KG1 (cell line): ENCODE measurements at places on chromosomes 3 and 15.

DNA sequence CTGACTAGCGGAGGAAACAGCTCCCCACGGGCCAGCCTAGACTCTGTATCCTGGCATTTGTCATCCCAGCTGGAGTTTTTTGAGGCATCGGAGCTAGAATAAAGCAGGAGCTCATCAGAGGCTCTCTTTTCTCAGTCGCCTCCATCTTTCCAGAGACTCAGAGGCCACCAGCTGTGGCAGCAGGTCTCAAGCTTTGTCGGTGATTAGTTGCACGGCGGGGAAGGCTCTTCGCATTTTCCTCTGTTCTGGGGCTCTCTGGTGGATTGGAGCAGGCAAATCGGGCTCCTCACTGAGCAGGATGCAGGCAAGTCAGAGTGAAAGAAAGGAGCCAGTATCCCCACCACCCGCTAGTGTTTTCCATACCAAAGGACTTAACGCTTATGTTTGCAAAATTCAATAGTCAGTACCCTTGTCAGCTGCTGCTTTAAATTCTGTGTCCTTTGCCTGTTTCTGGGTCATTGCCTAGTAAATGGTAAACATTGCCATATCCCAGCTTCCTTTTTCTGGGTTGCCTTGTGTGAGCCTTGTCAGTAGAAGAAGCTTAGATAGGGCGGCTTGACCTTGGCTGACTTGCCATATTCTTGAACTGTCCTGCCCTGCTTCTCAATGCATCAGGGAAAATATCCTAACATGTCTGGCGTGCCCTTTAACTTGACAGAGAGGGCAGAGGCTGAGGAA lies 127.1 kb downstream of the PTPRG start:
- no peak for DNase-seq

GRCh38 chr3:146550743-146551510 lies 6.5 kb upstream of the PLSCR1 start:
- no peak for DNase-seq

- DNase-seq = no peak
Measured at GRCh38 chr3:94185753-94186152, 122.9 kb downstream of the NSUN3 start.

DNA sequence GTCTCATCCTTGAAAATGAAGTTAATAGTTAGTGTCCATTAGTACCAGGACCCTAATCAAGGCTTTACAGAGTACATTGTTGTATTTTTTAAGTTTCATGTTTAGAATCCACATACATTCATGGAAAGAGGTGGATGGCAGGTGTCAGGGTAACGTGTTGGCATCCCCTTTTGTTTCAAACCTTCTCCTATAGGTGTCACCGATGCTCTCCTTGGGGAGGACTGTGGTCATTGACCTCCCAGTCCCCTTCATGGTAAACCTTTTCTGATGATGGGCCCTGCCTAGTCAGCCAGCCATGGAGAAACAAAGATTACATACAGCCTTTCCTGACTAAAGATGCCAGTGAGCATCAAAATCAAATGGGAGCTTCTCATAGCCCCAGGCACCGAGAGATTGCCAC lies 574.8 kb downstream of the AGBL1 start:
- DNase-seq = no peak

DNA sequence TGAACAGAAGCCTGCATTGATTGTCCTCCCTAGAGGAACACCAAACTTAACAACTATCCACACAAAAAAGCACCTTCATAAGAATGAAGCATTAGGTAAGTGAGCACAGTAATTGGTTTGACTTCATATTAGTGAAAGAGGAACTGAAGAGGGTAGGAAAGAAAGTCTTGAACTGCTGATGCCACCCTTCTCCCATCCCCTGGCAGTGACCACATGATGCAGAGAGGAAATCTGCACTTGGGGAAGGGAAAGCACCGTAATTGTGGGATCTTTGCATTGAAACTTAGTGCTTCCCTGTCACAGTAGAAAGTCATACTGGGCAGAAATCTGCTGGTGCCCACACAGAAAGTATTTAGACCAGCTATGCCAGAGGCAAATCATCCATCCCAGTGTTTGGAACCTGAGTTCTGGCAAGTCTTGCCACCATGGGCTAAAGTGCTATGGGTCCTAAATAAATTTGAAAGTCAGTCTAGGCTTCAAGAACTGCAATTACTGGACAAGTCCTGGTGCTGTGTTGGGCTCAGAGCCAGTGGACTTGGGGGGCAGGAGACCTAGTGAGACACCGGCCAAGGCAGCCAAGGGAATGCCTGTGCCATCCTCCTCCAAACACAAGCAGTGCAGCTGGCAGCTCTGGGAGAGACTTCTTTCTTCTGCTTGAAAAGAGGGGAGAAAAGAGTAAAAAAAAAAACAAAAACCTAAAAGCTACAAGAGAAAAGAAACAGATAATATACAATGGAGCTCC lies 63.6 kb downstream of the SLC15A2 start:
- no peak for DNase-seq

- no peak for DNase-seq
Measured at GRCh38 chr15:77907824-77908751, 169.4 kb downstream of the TBC1D2B start.

- DNase-seq = no peak
Measured at GRCh38 chr3:52245322-52246263, at the start of gene PPM1M. Gene PPM1M, plus strand, starts transcription at chr3:52245759. Its CDS starts 66 bp downstream, at chr3:52245825.

DNA sequence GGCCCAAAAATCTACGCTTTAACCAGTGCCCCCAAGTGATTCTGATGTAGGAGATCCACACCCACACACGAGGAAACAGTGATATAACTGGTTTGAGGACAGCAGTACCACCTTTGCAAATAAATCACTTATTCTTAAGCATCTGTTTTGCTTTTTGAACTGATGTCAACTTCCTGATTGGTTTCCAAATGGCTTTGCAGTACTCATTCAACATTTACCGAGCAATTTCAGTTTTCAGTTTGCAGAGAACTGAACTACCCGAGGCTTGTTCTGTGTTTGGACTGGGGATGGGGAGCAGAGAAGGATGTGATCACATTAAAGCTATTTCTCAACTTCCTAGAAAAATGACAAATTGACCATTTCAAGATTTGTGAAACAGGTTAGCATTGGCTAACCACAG lies 1.1 kb upstream of the GYG1 start:
- no peak for DNase-seq

DNA sequence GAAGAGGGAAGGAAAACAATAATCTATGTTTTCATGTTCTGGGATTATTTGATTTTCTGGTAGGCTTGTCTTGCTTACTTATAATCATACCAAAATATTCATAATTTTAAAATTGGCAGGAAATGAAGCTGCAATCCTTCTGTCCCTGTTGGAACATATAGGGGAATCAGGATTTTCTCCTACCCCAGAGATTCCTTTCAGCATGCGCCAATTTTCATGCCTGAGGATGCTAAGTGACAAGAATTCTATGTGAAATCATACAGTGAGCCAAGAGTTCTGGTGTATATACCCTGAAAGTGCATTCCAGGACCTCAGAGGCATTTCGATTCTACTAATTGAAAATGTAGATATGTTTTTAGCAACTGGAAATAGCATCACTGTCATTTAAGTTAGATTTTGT lies 9.9 kb upstream of the CADPS start:
- no peak for DNase-seq

- no peak for DNase-seq
Measured at GRCh38 chr3:196499061-196499460, 4.5 kb downstream of the RNF168 start.

DNA sequence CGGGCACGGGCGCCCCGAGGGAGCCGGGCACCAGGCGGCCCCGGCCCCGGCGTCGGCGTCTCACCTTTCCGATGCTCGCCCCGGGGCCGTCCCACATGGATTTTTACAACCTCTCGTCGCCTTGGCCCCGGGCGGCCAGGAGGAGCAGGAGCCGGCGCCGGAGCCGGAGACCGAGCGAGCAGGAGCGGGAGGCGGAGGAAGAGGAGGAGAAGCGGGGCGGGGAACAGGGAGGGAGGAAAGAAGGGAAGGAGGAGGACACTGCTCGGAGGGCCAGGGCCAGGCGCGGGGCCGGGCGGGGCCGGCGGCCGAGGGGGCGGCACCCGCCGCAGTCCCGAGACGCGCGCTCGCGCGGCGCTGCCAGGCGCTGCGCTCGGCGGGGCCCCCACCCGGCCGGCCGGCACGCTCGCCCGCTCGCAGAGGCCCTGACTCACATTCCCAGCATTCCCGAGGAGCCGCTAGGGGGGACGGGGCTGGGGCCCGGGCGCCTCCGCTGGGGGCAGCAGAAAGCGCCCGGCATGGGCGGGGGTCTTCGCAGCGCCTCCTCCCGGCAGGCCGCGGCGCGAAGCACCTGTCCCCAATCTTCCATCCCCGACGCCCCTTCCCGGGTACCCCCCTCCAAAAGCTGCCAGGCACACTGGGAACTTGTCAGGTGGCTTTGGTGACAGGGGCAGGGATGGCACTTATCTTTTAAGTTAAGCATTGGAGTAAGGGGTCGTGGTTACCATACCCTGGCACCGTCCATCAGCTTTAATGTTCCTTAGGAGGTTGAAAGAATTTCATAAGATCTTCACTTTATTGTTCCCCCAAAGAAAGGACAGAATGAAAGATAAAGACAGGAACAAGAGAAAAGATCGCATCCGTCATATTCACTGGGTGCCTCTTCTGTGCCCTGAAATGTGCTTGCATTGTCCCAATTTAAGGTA lies at the start of gene ERC2:
Gene ERC2, minus strand, starts transcription at position 284 of the 923 bp plus-strand sequence.
- no peak for DNase-seq

DNA sequence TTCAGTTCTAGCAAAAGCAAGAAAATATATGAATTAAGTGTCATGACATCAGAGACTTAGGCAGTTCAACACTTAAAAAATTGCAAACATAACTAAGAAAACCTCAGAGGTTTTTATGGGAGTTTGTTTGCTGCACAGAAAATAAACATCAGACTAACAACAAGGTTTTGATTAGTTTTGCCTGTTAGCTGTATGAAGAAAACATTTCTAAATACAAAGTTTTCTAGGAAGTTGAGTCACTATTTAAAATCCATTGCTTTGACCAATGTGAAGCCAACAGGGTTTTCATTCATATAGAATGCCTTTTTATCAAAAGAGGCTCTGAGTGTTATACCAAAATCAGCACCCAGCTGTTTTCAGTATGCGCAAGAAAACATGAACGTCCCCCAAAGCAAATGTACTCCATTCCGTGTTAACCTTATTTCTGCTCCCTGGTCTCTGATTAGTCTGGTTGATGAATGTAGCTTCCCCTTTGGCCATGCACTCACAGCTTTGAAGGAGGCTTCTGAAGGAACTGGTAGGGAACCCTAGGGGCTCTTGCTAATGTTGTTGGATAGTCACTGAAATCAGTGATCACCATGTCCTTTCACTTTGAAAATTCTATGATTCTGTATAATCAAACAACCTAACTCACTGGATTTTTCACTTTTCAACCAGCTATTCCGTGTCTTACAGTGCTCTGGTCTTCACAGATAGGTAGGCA lies 89.6 kb upstream of the TSEN2 start:
- DNase-seq = no peak

DNA sequence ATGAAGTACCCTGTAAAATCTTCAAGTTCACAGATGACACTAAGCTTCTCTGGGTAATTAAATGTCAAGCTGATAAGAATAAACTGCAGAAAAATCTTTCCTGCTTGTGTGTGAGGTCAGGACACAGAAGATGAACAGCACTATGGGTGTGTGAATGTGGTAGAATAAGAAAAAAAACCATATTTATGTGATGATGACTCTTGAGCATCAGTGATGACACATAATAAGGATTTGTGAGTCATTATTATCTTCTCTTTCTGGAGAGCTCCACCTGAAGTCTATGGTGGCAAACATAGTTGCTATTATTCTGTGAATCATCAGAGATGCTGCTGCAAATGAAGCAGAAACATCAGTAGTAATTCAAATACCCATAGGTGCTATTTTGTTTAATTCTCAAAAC lies 422.4 kb downstream of the DIPK2A start:
- no peak for DNase-seq

- no peak for DNase-seq
Measured at GRCh38 chr3:182644790-182645433, 148.4 kb upstream of the ATP11B start.

DNA sequence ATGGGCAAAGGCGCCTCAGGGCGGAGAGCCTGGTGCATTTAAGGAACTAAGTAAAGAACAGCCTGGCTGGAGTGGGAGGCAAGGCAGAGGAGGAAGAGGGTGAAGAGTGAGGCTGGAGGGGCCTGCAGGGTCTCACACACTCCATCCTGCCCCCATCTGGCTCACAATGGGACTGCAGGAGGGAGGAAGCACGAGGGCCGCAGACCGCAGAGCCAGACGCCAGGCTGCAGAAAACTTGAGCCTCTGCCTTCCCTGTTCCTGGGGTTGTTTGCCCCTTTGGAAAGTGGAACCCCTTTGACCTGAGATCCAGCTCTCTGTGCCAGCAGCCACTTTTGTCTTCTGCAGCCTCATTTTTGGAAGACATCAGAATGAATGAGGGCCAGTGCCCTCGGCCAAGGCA lies 138.0 kb downstream of the SRGAP3 start:
- DNase-seq = no peak

DNA sequence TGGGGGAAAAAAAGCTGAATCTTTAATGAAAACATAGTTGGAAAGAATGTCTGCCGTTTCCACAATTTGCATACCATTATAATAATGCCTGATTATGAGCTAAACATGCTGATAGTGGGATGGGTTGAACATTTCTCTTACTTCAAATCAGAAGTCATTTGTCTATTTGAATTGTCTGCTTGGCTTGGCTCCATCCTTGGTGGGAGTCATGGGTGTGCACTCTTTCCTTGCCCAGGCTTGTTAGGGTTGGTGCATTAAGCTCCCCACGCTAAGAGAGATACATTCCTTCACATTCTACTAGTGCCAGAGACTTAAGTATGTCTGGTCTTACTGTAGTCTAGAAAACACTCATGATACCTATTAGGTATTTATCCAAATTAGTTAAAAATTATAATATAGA lies 121.4 kb upstream of the RARB start:
- no peak for DNase-seq
